Activated CD4-positive, alpha-beta T cell treated with anti-CD3 and anti-CD28 coated beads for 36 hours (primary cell): ENCODE measurements at places on chromosomes 1 and 21.

DNA sequence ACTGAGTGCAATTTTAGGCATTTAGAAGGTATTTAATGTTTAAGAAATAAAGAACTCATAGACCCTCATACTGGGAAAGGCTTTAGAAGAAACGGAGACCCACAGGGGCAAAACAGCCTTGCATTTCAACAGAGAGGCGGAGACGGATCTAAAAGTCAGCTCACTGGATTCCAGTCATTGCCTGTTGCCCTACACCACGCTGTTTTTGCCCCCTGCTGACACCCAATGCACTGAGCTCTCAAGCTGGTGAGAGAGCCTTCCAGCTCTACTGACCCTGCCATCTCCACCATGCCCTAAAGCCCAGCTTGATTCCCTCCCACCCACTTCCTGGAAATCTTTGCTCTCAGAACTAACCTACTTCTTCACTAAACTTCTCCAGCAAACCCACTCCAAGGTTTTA lies 7.2 kb upstream of the TRAF3IP3 start:
- peak; percentile 46 for DNase-seq

DNA sequence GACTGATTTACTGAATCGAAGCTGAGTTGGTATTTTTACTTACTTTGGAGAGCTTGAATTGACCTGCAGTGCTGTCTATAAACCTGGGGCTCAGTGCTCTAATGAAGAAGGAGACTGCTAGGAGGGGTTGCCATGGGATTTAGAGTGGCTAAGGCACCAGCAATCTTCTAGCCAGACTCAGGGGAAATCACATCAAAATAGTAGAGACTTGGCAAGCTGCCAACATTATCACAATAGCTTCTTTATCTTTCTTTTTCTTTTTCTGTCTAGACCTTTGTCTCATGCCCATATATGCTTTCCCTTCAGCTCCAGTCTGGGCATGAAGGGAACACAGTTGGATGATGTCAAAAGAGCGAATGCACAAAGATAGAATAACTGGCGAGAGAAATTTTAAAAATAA lies 301.1 kb upstream of the DPYD start:
- no peak for DNase-seq

DNA sequence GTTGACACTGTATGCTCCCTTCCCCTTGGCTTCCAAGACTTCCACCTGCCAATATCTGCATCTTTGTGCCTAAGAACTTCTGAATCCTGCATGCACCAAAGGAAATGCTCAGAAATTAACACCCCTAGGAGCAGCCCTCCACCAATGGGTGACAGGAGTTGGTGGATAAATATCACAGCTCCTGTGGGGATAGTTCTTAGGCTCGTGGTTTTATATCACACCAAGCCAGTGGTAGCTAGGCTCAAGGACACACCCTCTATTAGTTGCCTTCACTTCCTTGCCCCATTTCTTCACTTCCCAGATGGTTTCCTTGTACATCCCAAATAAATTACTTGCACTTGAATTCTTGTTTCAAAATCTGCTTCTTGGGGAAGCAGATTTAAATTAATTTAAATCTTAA lies 16.9 kb upstream of the CDC14A start:
- no peak for DNase-seq

GRCh38 chr1:229229721-229230139 lies 41.2 kb upstream of the RAB4A start:
- no peak for DNase-seq

DNA sequence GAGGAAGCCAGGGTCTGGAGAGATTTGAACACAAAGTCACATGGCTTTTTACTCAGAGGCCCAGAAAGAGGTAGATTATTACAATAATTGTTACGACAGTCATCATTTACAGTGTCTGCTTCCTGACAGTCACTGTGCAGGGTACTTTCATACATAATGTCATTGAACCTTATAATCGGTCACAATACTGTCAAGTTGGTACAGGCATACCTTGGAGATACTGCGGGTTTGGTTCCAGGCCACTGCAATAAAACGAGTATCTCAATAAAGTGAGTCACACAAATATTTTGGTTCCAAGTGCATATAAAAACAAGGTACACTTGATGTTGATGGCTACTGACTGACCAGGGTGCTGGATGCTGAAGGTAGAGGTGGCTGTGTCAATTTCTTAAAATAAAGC lies 112.6 kb downstream of the NOS1AP start:
- DNase-seq: no peak

DNA sequence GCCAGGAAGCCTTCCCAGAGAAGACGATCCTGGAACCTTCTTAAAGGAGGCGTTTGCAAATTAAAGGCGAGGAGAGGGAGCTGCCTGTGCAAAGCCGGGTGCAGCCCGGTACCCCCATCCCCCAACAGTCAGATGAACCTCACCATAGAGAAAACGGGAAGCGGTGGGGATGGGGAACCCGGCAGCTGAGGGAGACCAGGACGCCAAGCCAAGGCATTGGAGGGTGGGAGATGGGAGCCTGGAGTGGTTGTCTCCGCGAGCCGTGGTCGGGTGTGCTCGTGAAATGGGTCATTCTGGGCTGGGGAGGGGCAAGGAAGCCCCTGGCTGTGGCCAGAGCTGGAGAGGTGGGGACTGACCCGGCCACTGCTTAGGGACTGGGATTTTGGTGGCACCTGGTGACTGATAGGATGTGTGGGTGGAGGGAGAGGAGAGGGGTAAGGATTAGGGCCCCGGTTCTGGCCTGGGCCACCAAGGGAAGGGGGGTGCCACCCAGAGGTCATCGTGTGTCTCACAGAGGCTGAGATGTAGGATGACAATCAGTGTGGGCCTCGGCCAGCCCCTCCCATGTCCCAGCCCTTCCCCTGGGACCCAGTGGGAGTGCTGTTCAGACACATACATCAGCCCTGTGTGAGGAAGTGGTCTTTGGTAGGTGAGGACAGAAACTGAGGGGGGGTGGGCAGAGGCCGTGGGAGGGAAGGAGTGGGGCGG lies 676 bp upstream of the PADI2 start:
- no peak for DNase-seq

DNA sequence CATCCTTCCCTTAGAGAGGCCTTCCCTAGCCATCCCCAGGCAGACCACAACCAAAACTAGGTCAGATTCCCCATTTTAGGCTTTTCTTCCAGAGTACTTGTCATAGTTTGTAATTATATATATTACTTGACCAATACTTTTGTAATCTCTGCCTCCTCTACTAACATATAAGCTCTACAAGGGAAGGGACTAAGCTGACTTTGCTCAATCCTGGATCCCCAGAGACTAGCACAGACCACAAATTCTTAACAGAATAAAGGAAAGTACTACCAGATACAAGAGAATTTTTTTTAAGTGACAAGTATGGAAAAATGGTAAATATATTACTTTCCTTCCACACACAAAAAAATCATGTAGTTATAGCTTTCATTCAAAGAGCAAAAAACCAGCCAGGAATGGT lies 2.0 kb downstream of the ZMYM6 start:
- no peak for DNase-seq

- no peak for DNase-seq
Measured at GRCh38 chr1:5680600-5680999, 311.6 kb downstream of the NPHP4 start.

- no peak for DNase-seq
Measured at GRCh38 chr1:53511323-53511932, 52.2 kb downstream of the DMRTB1 start.

GRCh38 chr21:17512253-17513213 lies at the start of gene CXADR:
CXADR (plus strand) TSS chr21:17513043; CDS start chr21:17513130, 87 bp downstream.
- peak; percentile 88 for DNase-seq

DNA sequence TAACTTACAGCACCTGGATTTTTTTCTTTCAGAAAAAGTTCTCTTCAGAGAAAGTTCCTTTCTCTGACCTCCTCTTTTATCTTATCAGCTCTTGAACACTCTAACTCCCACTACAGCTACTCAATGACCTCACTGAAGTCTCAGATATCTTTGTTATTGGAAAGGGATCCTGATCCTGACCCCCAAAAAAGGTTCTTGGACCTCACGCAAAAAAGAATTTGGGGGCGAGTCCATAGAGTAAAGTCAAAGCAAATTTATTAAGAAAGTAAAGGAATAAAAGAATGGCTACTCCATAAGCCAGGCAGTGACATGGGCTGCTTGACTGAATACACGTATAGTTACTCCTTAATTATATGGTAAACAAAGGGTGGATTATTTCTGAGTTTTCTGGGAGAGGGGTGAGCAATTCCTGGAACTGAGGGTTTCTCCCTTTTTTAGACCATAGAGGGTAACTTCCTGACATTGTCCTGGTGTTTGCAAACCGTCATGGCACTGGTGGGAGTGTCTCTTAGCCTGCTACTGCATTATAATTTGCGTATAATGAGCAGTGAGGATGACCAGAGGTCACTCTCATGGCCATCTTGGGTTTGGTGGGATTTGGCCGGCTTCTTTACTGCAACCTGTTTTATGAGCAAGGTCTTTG lies 44.2 kb downstream of the WDR64 start:
- no peak for DNase-seq

- no peak for DNase-seq
Measured at GRCh38 chr1:13587256-13588030, 3.8 kb downstream of the PDPN start.
